ENCODE measurements at places on chromosomes 3 and 15.
A peak's percentile ranks its signal among the peaks of the same experiment; 100 is the strongest.

GRCh38 chr3:112086076-112086854 lies at the start of gene C3orf52:
Gene C3orf52 (plus strand): TSS chr3:112086389. CDS start chr3:112086408, 19 bp downstream.
- DNase-seq: peak; percentile 83

DNA sequence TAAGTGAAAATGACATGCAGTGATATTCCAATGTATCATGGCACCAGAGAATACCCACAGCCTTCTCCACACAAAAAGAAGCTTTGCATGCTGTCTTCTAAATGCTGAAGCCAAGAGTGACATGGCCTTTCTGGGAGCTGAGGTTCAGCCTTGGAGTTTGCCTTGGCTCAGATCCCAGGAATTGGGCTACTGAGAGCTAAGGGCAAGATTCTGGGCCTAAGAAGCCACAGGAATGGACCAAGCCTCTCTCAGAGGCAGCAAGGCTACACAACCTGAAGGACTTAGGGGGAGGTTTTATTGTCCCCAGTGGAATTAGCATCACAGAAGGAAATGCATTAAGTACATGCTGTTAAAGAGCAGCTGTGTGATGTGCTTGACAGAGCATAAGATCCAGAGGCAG lies 1078.5 kb downstream of the TUSC7 start:
- DNase-seq: no peak

DNA sequence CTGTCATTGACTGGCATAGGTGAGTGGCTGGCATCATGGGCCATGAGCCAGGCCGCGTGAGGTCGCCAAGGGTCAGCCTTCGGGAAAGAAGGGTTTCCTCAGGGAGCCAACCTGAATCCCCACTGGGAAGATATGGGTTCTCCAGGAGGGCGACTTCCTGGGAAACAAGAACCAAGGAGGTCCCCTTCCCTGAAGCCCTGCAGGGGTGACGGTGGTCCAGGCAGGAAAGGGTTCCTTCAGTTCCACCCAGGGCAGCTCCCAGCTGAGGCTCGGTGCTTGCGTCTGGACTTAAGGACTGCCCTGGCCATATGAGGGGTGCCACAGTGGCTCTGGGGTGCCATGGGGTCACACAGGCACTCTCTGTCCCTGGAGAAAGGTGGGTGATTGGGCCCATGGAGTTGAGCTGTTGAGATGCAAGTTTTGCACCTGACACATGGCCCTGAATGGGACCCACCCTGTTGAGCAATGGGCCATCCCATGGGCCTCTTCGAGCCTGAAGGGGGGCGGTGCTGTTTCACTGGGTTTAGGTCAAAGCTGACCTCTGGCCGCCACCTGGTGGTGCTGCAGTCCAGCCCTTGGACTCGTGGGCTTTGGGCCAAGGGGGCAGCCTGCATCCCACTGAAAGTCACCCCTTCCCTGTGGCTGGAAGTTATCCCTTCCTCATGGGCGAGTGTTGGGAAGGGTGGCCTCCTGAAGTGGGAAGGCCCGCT lies 228.1 kb downstream of the SNRPN start:
- peak; percentile 50 for DNase-seq

GRCh38 chr3:75886971-75887526 lies 101.7 kb upstream of the ZNF717 start:
- no peak for DNase-seq

GRCh38 chr3:113268942-113269341 lies 57.6 kb downstream of the BOC start:
- DNase-seq: no peak

DNA sequence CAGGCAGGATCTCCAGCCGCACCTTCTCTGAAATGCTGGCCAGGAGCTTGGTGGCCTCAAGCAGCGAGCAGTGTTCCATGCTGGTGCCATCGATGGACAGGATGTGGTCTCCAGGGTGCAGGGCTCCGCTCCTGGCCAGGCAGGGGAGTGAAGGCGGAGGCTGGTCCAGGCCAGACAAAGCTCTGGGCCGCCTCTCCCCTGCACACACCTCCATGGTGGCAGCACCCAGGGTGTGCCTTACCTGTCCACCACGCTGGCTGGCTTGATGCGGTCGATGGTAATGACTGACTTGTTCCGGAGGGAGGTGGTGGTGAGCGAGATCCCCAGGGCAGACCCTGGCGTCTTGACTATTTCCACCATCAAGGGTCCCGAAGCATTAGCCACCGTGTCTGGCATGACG lies 20.0 kb downstream of the GRIP2 start:
- peak; percentile 43 for DNase-seq

GRCh38 chr15:40873694-40874561 lies at the start of gene RHOV:
Gene RHOV (minus strand): TSS chr15:40874234. CDS start chr15:40874139, 95 bp downstream.
- DNase-seq: peak; percentile 44

DNA sequence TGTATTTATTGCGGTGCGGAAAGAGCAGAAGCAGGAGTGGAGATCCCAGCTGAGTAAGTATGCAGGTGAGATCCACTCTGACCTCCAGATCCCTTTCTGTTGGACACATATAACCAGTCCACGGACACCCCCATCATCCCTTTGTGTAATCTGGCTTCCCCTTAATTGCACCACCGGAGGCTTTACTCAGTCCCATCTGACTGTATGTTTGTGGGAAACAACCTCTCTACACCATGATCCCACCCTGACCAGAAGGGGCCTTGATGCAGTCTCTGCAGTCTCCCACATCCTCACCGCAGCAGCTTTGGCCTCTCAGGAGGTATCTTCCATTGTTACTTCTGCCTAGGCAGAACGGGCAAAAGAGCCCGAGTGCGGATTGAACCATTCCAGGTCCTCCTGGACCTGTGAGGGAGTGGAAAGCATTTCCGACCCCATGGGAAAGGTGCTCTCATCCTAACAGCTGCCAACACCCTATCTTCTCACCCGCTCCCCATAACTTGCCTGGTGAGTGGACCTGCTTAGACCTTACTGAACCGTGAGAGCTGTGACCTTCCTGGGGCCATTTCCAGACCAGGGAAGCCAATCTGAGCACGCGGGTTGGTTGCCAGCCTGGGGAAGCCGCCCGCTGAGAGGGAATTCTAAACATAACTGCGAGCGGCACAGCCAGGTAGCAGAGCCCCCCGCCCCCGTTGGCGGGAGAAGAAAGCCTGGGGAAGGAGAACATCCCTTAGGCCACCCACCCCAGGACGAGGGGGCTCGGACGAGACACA lies 1.1 kb downstream of the SLCO2A1 start:
- no peak for DNase-seq

DNA sequence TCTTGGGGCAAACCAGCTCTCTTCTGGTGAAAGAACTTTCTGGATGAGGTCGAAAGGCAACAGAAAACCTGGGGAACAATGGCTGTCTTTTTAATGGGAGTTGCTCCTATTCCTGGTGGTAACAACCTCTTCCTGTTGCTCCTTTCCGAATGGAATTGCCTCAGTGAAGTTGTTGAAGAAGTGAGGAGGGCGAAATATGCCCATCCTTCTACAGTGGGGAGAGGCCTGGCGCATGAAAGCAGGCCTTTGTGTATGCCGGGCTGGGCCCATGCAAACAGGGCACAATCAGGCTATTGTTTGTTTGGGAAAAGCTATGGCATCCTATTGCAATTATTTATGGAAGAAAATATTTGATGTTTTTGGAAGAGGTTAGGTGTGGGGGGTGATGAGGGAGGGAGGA lies 166.9 kb downstream of the IGF1R start:
- no peak for DNase-seq

DNA sequence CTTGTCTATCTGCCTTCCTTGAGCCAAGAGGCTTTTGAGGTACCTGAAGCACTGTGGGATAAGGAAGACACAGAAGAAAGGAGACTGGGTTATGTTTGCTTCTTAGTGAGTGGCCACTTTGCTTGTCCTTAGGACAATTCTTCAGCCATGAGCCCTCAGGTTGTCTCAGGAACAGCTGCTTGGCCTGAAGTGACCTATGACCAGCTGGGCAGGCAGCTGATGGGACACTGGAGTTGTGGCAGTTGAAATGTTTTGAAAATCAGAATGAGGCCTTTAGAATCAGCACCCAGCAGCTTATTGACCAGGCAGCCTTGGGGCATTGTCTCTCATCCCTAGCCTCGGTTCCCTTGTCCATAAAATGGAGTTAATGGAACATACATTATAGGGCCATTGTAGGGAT lies 37.0 kb downstream of the RBP2 start:
- DNase-seq: no peak

- no peak for DNase-seq
Measured at GRCh38 chr3:82743196-82743595, 981.8 kb upstream of the GBE1 start.

DNA sequence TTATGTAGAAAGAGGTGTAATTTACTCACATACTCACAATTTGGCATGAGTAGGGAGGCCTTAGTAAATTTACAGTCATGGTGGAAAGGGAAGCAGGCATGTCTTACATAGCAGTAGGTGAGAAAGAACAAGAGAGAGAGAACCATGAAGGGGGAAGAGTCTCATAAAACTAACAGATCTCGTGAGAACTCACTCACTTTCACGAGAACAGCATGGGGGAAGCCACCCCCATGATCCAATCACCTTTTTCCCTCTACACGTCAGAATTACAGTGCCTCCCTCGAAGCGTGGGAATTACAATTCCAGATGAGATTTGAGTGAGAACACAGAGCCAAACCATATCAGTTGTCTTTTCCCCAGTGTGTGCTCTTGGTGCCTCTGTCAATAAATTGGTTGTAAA lies 855.3 kb downstream of the TBL1XR1 start:
- DNase-seq: no peak

DNA sequence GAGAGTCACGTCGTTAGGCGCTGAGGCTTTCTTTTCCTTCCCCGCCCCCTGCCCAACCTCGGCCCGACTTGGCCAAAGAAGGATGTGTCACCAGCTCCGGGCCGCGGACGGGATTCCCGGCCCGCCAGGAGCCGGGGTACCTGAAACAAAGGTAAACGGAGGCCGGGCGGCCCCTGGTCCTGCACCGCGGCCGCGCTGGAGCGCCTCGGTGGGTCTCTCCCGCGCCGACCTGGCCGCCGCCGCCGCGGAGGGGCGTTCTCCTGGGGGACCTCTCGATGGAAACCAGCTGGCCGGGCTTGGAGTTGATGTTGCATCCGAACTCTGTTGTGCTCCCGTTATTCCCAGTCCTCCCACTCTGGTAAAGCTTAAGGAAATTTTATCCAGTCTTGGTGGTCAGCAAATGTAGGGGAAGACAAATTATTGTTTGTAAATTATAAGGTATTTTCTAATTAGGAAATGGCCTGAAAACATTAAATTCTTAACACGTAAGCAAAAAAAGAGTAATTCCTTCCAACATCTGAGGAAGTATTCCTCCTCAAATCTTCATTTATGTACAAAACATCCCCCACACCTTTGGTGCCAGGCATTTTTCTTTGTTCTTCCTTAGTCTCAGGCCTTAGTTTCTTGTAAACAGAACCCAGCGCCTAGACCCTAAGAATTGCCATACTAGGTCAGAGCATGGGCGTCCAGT lies 888 bp downstream of the PPP2R3A start:
- DNase-seq: no peak

DNA sequence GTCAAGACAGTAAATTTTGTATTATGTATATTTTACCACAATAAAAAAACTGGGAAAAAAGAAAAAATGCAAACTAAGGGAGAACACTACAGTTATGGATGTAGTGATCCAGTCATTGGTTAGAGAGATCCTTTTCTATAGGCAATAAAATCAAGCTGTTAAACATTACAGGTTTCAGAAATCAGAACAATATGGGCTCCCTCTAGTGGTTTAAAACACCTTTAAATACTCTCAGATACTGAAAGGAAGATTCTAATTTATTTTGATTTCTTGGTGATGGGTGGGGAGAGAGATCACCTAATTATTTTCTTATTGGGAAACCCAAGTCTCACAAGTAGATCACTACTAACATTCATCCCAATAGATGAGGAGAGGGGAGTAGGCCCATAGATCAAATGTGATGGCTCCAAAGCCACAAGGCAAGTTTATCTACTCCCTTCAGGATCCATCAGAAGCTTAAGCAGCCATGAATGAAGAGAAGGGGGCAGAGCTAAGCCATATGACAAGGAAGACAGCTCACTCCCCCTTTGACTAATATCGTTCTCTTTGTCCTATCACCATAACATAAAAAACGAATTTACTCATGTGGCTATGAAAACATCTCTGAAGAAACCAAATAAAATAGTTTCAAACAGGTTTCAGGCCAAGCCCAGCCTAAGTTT lies 118.6 kb downstream of the ANO10 start:
- no peak for DNase-seq

- no peak for DNase-seq
Measured at GRCh38 chr3:61080737-61081445, 170.4 kb downstream of the FHIT start.

- DNase-seq: no peak
Measured at GRCh38 chr3:107411779-107412178, 34.5 kb downstream of the CCDC54 start.

GRCh38 chr3:149650828-149651227 lies 7.0 kb downstream of the WWTR1 start:
- no peak for DNase-seq

GRCh38 chr3:33364531-33365128 lies 75.6 kb downstream of the UBP1 start:
- DNase-seq: no peak

DNA sequence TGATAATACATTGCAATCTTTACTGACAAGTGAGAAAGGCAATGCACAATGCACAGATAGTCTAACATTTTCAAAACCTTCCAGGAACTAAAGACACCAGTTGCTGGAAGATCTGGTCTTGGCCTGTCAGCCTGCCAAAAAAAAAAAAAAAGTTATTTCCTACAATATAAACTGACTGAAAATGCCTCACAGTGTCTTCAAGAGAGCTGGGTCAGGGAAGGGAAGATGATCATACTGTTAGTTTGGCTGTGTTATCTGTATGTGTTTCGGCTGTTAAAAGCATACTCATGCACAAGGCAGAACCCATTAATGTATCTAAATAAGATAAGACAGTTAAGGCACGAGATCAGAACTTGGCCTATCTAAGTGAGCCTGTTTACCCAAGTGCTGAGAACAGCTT lies 673.4 kb downstream of the MECOM start:
- no peak for DNase-seq

Measured in psoas muscle (tissue), 8 donors.